Mesothelial cell of epicardium (in vitro differentiated cells): ENCODE measurements at places on chromosomes 12 and 14. TPM values are rescaled to one million over a fixed set of nuclear protein-coding genes. Genes with fewer than 3 reads are reported as not detected.

DNA sequence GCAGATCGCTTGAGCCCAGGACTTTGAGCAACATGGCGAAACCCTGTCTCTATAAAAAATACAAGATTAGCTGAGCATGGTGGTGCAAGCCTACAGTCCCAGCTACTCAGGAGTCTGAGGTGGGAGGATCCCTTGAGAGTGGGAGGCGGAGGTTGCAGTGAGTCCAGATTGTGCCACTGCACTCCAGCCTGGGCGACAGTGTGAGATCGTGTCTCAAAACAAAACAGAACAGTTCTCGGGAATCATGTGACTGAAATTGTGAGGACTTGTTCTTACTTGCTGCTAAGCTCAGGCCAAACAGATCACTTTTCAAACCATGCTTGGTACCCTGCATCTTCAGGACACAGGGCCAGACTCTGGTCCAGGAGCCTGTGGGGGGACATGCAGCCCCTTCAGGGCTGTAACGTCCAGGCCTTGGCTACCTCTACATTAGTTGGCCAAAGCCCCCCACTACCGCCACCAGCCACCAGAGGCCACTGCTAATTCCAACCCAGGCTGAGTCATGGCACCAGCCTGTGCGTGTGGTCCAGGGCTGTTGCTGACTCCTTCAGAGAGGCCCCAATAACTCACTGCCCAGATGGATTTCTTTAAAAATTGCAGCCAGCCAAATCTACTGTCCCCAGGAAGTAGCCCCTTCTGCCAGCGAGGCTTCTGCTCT is 33.4 kb upstream of the SYNDIG1L start:
- no peak for DNase-seq

- DNase-seq, result no peak
Measured at GRCh38 chr14:56059054-56059453, 59.2 kb upstream of the PELI2 start.

DNA sequence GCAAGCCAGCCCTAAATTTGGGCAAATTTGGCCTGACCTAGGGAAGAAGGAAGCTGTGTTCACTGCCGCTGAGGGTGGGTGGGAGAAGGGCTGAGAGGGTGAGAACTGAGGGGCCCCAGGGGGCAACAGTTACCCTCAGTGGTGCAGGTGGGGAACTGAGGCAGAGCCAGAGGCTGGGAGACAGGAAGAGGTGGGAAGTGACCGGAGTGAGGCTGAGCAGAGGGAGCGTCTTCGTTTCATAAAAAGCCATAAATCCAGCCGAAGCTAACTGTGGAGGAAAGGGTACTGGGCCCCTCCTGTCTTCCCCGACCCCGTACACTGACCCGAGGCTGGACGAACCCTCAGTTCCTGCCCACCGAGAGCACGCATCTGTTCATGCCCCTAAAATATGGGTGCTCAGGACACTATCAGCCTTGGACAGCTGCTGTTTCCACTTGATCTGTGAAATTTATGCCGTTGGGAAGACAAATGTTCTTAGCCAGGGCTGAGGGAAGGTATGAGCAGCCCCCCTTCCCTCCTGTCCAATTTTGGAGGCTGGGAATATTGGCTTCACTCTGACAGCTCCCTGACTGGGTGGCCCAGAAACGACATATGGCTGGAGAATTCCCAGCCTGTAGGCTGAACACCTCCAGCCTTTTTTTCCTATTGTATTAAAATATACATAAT is 116.5 kb downstream of the KIF26A start:
- no peak for DNase-seq

GRCh38 chr12:47636908-47637780 is 68.7 kb downstream of the RPAP3 start:
- DNase-seq, result no peak

GRCh38 chr14:62662811-62663455 is 382.3 kb downstream of the KCNH5 start:
- no peak for DNase-seq

TAS2R13 gene
- 3.1 to 3.8 TPM (median 3.5 TPM) in 3 replicates for total RNA-seq

DNA sequence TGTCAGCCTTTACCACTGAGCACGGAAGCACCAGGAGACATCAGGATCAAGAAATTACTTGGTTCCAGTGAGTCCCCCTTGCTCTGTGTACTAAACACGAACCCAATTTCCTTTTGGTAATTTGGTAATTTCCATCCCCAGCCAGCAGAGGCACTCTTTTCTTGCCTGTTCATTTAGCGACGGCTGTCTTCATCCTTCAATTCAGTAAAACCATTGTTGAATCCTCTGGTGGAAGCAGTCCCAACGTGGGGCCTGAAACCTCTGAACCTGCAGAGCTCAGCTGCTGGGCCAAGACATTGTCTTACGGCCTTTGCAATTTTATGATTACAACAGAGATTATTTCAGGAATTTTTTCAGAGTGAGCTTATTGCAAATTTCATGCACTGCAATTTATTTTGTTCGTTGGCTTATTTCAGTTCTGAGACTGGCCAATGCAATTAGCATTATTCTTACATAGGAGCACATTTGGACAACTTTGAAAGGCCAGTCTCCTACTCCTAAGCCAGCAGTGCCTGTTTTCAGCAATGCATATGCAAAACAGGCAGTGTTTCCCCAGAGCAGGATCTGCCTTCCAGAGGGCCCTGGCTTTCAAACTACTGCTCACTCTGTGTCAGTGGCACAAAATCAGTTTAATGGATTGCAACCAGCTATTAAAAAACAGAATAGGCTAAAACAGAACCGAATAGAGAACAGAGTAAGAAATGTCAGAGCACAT is 372.9 kb upstream of the TMEM132C start:
- no peak for DNase-seq

DNA sequence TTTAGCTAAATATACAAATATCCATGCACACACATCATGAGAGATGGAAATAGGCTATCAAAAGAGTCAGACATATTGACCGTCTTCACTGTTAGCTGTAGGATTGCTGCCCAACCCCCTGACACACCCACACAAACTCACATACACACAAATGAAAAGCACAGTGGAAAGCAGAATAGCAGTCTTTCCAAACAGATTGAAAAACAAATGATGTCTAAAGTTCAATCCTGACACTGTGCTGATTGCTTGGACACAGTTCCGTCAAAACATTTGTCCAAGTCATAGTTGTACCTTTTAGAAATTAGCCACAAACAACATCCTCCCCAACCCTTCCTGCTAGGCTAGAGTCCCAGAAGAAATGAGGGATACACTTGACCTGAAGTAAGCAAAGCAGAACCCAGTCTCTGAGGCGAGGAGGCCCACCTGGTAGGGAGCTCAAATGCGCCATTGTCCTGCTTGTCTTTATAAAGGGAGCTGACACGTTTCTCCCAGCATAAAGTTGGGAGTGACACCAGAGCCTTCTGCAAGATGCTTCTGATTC is at the start of gene PRH2:
Gene PRH2, plus strand, starts transcription at position 491 of the 541 bp plus-strand sequence. Its CDS starts 38 bp downstream, at position 529.
- no peak for DNase-seq

- DNase-seq, result no peak
Measured at GRCh38 chr12:63889721-63890509, 45.4 kb downstream of the SRGAP1 start.

DNA sequence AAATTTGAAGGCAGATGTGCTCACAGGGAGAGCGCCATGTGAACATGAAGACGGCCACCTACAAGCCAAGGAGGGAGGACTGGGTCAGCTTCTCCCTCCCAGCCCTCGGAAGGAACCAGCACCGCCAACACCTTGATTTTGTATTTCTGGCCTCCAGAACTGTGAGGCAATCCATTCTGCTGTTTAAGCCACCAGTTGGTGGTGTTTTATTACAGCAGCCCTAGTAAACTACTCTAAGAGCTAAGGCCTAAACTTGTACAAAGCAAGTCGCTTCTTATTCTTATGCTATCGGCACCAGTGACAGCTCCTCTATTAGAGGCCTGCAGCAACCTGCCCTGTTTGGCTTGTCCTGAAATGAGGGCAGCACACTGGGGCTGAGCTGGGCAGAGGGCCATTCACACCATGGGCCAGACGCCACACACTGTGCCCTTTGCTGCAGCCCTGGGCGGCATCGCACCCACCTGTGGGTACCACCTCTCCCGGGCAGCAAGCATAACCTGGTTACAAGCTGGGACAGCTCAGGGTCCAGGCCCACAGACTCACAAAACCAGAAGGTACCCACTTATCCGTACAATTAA is 62.7 kb downstream of the NOS1 start:
- DNase-seq, result no peak

SLCO1B1 gene
- 0.09 to 0.11 TPM in 2 of 3 replicates, not detected in the other for total RNA-seq

NPAS3 gene
- total RNA-seq, result 5.2 to 6.9 TPM (median 6.4 TPM) in 3 replicates

KRT77 gene
- total RNA-seq, result not detected in 3 replicates

DNA sequence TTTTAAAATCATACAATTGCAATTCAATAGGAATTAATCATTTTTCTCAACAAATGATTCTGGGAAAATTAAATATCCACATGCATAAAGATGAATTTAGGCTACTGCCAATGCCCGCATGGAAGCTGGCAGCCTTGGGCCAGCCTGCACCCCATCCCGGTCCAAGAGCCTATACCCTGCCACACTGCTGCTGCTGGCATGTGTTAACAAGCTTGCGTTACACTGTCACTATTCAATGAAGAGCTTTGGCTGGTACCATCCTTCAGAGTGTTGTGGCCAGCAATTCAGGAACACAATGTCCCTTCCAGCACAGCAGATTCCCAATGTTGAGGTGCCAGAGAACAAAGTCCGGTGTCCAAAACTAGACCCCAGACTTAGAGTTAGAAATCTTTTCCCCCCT is 13.6 kb upstream of the TAS2R14 start:
- DNase-seq, result no peak

KLHL33 gene
- total RNA-seq, result 0.11 to 0.16 TPM (median 0.13 TPM) in 3 replicates
